Renal cortex interstitium (tissue), 15 donors: ENCODE measurements at places on chromosomes 2 and 18.

GRCh38 chr2:204293884-204294747, 251.2 kb upstream of the PARD3B start:
- no peak for DNase-seq

DNA sequence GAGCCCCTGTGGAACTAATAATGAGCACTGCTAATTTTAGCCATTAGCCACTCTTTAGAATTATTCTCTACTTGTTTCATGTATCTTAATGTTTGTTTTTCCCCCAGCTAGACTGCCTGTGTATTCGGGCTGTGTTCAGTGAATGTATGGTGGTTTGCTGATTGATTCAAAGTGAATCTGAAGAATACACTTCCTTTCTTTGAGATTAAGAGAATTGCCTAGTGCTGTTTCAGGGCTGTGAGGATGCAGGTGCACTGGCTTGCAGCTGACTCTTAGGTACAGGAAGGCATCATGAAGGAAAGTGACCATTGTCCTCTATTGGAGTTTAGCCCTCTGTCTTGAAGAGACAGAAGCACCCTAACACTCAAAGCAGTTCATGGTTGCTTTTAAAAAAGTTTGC, 138.7 kb downstream of the CERS6 start:
- DNase-seq: no peak

DNA sequence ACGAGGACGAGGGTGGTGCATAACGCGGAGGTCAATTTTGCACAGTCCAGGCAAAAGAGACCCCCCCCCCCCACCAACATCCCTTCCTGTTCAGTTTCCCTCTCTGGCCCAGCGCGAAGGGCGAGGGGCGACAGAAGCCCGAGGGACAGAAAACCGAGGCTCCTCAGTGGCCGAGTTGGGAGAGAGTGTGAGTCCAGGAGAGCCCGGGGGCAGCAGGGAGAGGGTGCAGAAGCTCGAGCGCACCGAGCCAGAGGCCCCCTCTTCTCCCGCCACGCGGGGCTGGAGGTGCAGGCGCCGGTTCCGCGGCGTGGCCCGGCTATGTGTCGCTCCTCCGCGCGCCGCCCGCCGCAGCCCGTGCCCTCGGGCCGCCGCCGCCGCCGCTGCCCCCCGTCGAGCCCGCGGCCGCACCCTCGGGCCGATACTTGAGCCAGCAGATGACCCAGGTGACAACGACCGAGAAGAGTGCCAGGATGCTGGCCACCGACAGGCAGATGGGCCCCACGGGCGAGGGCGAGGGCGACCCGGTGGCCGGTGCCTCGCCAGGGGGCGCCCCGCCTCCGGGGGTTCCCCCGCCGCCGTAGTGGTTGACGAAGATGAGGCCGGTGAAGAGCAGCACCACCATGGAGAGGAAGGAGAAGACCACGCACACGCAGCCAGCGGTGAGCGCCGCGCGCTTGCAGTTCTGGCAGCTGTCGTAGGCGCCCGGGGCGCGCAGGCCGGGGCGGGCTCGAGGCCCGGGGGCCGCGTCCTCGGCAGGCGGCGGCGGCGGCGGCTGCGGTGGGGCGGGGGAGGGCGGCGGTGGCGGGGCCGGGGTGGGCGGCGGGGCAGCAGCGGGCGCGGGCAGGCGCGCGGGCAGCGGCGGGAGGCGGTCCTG, 20.2 kb upstream of the PAX3 start:
- DNase-seq: no peak

DNA sequence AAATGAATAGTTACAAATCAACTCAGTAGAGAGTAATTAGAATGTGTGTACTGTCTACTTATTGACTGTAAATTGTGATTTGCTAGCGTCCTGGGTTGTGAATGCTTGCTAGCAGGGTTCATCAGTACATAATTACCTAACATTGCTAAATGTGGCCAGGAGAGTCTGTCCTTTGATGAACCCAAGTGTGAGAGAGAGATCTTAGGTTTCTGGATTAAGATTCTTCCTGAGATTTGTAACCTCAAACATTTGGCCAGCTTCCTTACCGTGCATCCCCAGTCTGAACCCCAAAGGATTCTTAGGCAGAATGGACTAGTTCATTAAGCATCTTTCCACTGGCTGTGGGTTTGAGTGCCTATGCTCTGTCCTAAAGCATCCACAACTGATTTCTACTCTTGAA, 84.0 kb upstream of the ITPRID2 start:
- no peak for DNase-seq

DNA sequence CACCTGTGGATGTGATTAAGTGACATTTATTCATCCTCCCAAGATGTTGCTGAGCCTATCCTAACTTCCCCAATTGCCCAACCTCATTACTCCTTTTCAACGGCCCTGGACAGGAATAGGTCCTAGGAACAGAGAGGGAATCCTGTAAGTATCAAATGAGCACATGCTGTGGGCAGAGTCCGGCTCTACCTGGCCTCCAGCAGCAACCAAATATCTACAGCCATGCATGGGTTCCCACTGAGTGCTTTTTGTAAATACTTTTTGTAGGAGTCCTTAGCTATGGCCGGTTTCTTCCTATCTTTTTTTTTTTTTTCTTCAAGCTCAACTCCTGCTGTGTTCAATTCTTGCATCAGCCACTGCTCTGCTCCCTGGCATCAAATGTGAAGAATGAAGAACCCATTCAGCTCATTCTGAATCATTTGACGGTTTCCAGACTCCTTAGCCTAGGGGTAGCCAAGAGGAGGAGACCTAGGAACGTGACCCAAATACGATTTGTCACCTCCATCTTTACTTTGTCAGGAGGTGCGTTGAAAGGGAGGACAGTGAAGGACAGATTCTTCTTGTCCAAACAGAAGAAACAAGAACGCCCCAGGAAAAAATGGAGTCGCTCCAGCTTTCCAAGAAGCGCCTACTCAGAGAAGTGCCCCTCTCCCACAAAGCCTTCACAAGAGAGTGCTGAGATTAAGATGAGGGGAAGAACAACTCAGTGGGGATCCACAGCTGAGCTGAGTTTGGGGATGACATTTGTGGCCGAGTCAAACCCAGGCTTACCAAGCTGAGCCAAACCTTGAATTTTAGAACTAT, 46.7 kb upstream of the LCLAT1 start:
- DNase-seq: no peak

- DNase-seq: no peak
These were observed 10.1 kb downstream of the UGP2 start for GRCh38 chr2:63851691-63852311.

- DNase-seq: no peak
These were observed 16.2 kb upstream of the BBS5 start for GRCh38 chr2:169462896-169463695.

- DNase-seq: no peak
These were observed 13.1 kb downstream of the KCNF1 start for GRCh38 chr2:10924859-10925258.

GRCh38 chr2:123157016-123157415, 868.1 kb upstream of the CNTNAP5 start:
- no peak for DNase-seq

- DNase-seq: no peak
These were observed 209.6 kb upstream of the TNP1 start for GRCh38 chr2:217069263-217070042.

DNA sequence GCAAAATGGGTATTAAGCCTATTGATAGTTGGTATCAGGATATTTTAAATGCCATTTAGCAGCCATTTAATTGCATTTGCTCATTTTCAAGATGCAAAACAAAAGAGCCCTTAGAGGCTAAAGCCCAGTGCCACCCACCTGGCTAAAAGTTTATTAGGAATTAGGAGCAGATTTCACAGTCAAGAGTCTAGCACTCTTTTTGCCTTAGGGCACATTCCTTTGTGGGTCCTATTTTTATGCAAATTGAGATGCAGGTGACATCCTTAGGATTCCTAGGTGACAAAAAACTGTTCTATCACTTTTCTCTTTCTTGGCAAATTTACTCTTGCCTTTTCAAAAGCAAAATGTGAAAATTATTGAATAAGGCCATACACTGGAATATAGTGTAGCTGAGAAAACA, 42.0 kb downstream of the CTNNA2 start:
- no peak for DNase-seq

GRCh38 chr2:60337142-60337497, 216.3 kb downstream of the BCL11A start:
- no peak for DNase-seq
